ENCODE measurements at places on chromosomes 2 and 18. TPM values are rescaled to one million over a fixed set of nuclear protein-coding genes. Genes with fewer than 3 reads are reported as not detected.

ASAP2 gene
- total RNA-seq: 0.25 TPM

GRCh38 chr2:74679615-74680014 lies 25.6 kb downstream of the SEMA4F start:
- DNase-seq: no peak
- H3K4me1 ChIP-seq: no peaks in the 10 kb centered on the region
- no peak overlapping the region for H3K27ac ChIP-seq
- peaks cover 9% of the 10 kb centered on the region for H3K36me3 ChIP-seq
- H3K4me3 ChIP-seq: no peak overlapping the region

DNA sequence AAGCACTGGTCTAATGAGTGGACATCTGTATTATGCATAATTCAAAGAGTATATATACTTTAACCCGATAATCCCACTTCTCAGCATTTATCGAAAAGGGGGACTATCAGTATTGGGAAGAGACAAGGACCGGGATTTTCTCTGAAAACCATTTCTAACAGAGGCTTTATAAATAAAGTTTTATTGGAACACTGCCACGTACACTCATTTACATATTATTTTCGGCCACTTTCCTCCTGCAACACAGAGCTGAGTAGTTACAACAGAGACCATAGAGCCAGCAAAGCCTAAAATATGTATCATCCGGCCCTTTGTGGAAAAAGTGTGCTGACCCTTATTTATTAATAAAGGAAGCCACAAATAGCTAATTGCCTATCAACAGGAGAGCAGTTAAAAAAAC lies 3.2 kb downstream of the HJURP start:
- no peak overlapping the region for H3K27ac ChIP-seq
- peak overlapping the region; percentile 99 for H3K4me3 ChIP-seq
- H3K27me3 ChIP-seq: no peaks in the 10 kb centered on the region
- DNase-seq: no peak
- peaks cover 81% of the 10 kb centered on the region for H3K36me3 ChIP-seq

DNA sequence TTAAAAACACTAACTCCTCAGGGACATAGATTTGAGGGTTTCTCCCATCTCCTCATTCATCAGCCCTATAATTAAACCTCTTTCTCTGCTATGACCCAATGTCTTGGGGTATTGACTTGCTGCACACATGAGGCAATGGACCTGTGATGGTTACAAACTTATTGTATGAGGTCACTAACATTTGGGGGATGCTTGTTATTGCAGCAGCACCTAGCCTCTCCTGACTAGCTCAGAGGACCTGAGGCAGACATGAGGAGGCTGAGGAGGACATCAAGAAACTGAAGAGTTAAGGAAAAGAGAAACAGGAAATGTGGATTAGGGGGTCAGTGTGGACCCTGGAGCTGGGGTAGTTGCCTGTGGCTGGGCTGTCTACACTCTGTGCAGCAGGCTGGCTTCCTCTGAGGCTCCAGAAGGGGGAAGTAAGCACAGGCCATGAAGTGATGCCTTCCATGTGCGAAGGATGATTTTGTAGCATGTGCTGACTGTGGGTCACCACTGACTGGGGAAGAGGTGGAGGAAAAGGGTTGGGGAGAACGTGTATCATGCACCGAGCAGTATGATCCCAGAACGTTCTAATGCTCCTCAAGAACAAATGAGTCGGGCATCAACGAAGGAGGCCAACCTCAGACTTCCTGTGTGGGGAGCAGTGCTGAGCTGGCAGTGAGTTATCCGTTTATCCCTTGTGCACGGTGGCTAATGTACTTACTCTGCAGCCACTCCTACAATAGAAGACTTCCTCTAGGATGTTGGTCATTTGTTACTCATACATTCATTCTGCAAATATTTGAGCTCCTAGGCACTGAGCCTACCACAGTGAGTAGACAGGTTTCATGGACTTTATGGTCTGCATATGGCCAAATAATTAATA lies 42.1 kb upstream of the RFX8 start:
- peaks cover 6% of the 10 kb centered on the region for H3K36me3 ChIP-seq
- peak; percentile 55 for DNase-seq

GRCh38 chr2:55111570-55112228 lies 61.4 kb upstream of the RTN4 start:
- DNase-seq: no peak
- H3K36me3 ChIP-seq: no peaks in the 10 kb centered on the region
- H3K4me1 ChIP-seq: peaks cover 3% of the 10 kb centered on the region

DNA sequence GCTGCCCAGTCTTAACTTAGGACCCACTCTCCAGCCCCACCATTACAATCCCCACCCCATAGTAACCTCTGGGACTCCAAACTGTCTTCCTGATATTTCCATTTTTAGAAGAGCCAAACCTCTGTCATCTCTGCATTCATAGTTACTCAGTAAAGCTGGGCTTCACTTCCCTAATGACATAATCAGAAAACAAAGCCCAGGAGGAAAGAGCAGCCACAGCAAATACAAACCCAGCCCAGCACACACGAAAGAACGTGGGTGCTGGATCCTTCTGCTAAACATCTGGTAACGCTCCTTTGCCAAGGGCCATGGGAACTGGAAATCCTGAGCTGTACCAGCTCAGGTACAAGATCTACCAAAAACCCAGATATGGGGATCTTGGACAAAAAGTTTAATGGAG lies 36.8 kb upstream of the RIOK3 start:
- H3K4me3 ChIP-seq: no peak overlapping the region
- DNase-seq: no peak
- H3K36me3 ChIP-seq: no peaks in the 10 kb centered on the region
- no peaks in the 10 kb centered on the region for H3K27me3 ChIP-seq
- no peak overlapping the region for H3K27ac ChIP-seq

DNA sequence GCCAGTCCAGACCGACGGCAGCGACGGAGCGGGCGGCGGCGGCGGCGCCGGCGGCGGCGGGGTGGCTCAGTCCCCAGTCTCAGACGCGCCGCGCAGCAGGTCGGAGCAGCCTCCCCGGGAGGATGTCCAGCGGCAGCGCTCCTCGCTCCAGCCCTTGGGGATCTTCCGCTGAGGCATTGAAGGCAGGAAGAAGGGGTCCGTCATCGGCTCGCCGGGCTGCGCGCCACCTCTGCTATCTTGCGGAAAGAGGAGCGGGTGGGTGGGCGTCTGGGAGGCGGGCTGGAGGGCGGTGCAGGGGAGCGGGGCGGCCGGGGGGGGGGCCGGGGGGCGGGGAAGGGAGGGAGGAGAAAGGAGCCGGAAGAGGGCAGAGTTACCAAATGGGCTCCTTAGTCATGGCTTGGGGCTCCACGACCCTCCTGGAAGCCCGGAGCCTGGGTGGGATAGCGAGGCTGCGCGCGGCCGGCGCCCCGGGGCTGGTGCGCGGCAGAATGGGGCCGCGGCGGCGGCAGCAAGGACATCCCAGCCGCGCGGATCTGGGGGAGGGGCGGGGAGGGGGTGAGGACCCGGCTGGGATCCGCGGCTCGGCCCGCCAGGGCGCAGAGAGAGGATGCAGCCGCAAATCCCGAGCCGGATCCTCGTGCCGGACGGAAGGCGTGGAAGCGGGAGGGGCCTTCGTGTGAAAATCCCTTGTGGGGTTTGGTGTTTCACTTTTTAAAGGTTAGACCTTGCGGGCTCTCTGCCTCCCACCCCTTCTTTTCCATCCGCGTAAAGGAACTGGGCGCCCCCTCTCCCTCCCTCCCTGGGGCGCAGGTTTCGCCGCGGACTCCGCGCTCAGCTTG lies at the start of gene NETO1:
TSS of gene NETO1 (minus strand) at position 242 of the 839 bp plus-strand sequence. CDS start 696 bp downstream, outside the sequence.
- no peak for DNase-seq
- H3K36me3 ChIP-seq: peaks cover 7% of the 10 kb centered on the region

DNA sequence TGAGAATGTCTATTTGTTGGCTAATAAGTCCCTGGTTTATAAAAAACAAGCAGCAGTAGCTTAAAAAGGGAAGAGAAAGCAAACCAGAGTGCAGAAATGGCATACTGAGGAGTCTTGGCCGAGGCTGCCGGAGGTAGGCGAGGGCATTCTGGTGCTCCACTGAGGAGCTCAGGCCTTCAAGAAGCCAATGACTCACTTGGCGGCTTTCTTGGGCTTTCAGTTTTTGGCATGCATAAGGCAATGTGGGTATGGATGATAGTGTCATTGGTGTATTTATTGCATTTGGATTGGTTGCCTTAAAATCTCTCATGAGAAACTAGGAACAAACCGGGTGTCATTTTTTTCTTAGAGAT lies 119.6 kb upstream of the ARL5A start:
- no peak overlapping the region for H3K4me3 ChIP-seq
- no peak for DNase-seq
- no peaks in the 10 kb centered on the region for H3K36me3 ChIP-seq
- H3K27me3 ChIP-seq: peaks cover 11% of the 10 kb centered on the region
- no peak overlapping the region for H3K27ac ChIP-seq

PLCD4 gene
- total RNA-seq: 0.10 TPM

GRCh38 chr2:23627236-23628009 lies 242.4 kb downstream of the KLHL29 start:
- no peak for DNase-seq
- no peak overlapping the region for H3K4me3 ChIP-seq
- no peaks in the 10 kb centered on the region for H3K36me3 ChIP-seq
- H3K4me1 ChIP-seq: no peaks in the 10 kb centered on the region
- H3K27me3 ChIP-seq: no peaks in the 10 kb centered on the region
